ENCODE measurements at places on chromosomes 6 and 20.

DNA sequence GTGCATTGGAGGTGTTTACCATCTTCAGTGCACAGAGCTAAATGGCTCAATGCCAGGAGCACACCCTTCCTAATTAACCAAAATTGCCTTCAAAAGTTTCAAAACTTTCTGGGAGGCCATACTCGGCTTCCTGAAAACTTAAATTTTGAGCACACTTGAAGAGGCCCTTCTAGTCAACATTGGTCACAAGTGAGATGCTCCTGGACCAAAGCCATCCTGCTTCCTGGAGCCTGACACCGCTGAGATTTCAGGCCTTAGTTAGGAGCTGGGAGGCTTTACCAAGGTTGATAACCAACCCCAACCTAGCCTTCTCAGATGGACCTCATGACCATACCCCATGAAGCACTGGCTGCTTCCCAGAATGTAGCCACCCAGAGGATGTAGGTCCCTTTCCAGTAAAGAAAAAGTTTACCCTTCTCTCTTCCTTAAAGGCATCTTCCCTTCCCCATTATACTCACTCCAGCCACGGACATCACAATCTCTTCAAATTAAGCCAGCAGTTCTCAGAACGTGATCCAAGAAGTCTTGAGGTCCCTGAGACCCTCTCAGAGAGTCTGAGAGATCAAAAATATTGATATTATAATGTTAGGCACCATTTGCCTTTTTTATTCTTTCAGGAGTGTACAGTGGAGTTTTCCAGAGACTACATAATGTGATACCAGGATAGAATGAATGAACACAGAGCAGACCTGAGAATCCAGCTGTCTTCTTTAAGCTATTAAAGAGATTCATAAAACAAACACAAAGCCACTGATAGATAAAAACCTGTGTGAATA is 32.8 kb upstream of the SPTLC3 start:
- DNase-seq: no peak

DNA sequence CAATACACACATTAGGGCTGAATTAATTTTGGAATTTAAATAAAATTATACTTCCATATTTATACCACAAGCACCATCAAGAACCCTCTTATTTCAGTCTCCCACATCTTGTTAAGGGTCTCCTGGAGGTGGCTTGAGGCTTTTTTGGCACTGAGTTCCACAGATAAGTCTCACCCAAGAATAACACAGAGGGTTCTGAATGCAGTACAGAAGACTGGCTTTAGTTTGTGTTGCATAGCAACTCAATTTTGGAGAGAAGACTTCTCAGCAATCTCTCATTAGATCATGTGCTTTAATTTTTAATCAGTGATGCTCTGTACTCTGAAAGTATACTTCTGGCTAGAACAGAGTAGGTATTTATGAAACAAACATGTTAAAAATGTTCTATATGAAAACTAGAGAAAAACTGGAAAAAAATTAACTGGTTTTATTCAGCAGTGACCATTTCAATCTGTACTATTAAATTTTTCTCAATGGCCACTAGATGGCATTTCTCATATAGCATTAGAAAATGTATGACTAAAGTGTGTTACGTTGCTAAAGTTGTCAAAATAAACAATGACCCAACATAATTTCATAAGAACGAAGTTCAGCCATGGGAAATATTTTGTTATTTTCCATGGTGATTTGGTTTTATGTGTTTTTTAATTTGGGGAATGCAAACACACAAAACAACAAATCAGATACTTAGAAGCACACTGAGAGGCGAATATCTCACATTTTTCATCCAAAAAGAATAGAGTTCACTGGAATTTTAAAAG is 32.7 kb upstream of the MAP7 start:
- peak; percentile 18 for DNase-seq

GRCh38 chr20:57658833-57659516 is 38.7 kb upstream of the ZBP1 start:
- no peak for DNase-seq

DNA sequence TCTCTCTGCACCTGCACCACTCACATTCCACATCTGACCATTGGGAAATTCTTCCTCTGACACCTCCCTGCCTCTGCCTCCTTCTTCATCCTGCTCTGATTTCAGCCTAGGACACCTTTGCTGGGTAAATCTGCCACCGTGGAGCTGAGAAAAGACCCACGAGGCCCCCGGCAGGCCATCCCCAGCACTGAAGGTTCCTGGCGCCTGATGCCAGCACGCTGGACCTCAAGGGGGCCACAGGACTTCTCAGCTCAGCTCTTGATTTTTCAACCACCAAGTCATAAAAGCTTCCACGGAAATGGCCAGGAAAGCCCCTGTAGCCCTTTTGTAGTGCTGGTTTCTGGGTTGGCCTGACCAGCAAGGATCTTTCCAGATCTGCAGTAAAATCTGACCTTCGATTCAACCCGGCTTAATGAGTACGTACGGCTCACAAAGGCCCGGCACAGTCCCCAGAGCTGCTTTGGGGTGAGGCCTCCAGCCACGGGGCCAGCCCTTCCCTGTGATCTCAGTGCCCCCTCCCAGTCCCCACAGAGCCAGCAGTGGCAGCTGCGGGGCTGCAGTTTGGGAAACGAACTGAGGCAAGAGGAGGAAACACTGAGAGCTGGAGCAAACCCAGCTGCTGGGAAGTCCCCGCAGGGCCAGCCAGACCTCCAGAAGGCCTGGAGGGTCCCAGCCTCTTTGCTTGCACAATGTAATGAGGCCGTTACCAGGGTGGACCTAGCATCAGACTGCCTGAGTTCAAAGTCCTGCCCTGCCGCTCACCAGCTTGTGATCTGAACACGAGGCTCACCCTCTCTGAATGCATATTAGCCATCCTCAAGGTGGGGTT is 157.5 kb downstream of the BMP7 start:
- no peak for DNase-seq

DNA sequence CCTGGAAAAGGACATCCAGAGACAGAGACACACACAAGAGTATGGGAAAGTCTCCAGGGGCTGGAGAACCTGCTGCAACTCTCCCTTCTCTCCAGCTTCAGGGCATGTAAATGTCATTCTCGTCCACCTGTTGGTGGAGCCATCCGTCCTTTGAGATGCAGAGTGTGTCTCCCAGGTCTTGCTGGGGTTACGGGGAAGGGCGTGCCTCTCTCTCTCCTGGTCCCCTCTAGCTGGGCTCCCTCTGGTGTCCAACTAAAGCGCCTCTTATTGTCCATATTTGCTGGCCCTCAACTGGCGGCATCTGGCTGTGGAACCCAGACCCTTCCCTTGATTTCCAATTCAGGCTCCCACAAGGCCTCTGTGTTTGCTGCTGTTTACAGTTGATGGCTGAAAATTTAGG is 244.1 kb downstream of the BMP7 start:
- DNase-seq: no peak

DNA sequence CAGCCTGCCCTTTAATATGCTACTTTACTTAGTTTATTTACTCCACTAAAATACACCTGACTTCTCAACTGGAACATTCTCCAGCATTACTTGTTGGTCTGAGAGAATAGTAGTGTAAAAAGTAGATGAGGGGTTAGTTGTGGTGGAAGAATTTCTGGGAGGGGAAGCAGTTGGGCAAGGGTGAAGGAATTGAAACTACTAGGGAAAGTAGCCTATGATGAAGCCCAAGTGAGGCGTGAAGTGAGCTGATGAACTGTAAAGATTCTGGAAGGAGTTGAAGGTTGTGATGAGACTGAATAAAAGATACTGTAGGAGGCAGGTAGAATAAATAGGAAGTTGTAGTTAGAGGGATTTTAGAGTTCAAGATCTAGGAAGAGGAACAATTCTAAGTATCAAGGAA is 72.5 kb downstream of the ITCH start:
- DNase-seq: no peak

DNA sequence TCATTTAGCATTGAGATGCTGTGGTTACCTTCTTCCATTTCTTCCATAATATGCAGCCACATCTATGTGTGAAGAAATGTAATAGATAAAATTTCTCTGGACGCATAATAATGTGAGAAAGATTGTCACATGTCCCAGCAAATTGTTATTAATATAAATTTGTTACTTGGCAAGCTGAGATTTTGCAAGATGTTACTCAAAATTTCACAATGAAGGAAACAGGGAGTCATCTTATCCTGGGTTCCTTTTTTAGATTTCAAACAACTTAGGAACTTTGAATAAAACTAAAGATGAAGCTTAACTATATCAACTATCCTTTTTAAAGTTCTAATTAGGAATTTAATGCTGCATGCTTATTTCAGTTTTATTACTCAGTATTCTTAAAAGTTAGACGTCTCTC is 3.6 kb downstream of the ESR1 start:
- DNase-seq: no peak

DNA sequence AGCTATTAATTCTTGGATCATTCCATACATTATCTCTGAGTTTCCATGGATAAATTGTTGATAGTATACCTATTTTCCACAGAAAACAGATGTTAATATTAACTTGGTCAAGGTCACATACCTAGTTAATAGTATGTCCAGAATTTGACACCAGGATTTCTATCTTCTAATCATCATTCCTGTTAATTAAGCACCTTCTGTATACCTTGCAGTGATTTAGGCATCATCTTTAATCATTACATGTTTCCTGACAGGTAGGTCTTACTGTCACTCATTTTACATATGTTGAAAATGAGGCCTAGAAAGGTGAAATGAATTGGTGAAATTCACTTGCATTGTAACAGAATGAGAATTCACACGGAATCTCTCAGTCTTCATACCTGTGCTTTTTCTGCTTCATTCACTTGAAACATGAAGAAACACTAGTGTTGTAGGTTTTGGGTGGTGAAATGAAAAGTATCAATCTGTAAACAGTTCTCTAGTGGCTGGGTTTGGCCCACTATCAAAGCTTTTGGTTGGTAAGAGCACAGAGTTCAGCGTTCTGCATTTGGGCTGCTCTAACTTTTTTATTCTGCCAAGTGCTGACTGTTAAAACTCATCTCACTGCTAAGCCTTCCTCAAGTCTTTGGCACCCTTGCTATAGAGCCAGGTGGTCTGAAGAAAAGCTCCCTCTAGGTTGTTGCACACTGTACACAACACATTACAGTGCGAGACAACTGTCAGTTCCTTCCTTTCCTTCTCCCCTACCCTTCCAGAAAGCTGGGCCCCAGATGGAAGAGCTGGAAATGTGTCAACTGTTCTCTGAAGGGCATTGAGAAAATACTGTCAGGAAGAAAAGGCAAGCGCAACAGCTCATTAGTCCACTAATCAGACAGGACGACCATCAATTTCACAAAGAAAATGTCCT is 57.8 kb upstream of the C20orf144 start:
- DNase-seq: no peak

GRCh38 chr20:1467082-1467354 is 369 bp upstream of the NSFL1C start:
- DNase-seq: no peak
